Heart left ventricle (tissue), 16 donors: ENCODE measurements at places on chromosomes 2 and 18.

DNA sequence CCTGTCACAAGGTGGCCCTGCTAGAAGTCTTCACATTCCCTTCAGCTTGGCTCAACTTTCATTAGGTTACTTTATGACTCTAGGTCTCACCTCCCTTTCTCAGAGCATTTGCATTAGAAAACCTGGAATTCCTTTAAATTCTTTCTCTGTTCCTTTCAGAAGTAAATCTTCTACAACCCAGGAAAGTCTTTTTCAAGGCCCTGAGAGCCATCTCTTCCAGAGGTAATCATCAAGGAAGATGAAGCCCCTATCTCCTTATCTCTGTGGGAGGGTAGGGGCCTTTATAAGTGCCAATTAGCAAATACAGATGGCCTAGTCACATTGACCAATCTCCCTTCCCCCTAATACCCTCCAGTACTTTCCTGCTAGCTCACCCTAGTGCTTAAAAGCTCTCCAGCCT is 848.0 kb upstream of the FAM98A start:
- no peak overlapping the region for H3K27ac ChIP-seq
- H3K4me1 ChIP-seq: no peaks in the 10 kb centered on the region
- H3K4me3 ChIP-seq: no peak overlapping the region
- H3K27me3 ChIP-seq: no peaks in the 10 kb centered on the region
- no peaks in the 10 kb centered on the region for H3K36me3 ChIP-seq
- no peak for DNase-seq

- no peak overlapping the region for H3K4me3 ChIP-seq
- H3K27me3 ChIP-seq: no peaks in the 10 kb centered on the region
Measured at GRCh38 chr2:235218486-235218907, 266.7 kb downstream of the SH3BP4 start.

DNA sequence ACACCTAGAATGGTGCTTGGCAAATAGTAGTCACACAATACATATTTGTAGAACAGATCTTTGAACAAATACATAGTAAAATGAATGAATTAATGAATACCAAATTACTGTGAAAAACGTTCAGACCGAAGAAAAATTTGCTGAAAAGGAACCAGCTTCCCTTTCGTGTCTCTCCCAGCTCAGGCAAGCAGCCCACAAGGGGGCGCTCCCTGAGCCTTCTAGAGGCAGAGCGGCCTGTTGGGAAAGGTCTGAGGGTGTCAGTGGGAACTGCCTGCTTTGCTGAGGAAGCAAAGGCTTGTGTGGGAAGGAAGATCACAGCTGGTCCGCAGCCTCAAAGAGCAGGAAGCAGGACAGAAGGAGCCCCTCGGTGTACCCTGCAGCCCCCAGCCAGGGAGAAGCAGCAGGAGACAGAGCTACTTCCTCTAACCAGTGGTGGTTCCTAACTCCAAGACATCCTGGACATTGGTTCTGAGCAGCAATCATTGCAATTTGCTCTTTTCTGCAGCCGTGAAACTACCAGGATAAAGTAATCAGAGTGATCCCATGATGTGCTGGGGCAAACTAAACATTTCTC is 231.1 kb downstream of the ANKRD30B start:
- H3K4me3 ChIP-seq: no peak overlapping the region
- no peaks in the 10 kb centered on the region for H3K27me3 ChIP-seq
- no peak overlapping the region for H3K27ac ChIP-seq
- no peak for DNase-seq
- H3K4me1 ChIP-seq: no peaks in the 10 kb centered on the region

GRCh38 chr2:151862700-151863099 is 34.5 kb upstream of the ARL5A start:
- H3K27ac ChIP-seq: no peak overlapping the region
- H3K4me3 ChIP-seq: no peak overlapping the region
- DNase-seq: no peak
- no peaks in the 10 kb centered on the region for H3K4me1 ChIP-seq
- H3K27me3 ChIP-seq: no peaks in the 10 kb centered on the region

GRCh38 chr2:10357193-10358169 is 54.8 kb downstream of the HPCAL1 start:
- H3K27me3 ChIP-seq: no peaks in the 10 kb centered on the region
- no peak overlapping the region for H3K27ac ChIP-seq
- peaks cover 12% of the 10 kb centered on the region for H3K36me3 ChIP-seq
- H3K4me3 ChIP-seq: no peak overlapping the region
